Breast epithelium (tissue), 4 donors: ENCODE measurements at places on chromosomes 3 and 15. TPM values are rescaled to one million over a fixed set of nuclear protein-coding genes. Genes with fewer than 3 reads are reported as not detected.

Gene SKOR1
- total RNA-seq, result 1.1 TPM

Gene PCOLCE2
- 36.0 TPM for total RNA-seq

Gene ZBTB47
- total RNA-seq, result 18.0 TPM

Gene PRTG
- total RNA-seq, result 5.8 TPM

Gene ST6GAL1
- 28.5 TPM for total RNA-seq

Gene LDHAL6B
- total RNA-seq, result not detected

Gene CCR4
- total RNA-seq, result 0.66 TPM

Gene PHC3
- 117 TPM for total RNA-seq

Gene FSD2
- under 0.01 TPM for total RNA-seq

DNA sequence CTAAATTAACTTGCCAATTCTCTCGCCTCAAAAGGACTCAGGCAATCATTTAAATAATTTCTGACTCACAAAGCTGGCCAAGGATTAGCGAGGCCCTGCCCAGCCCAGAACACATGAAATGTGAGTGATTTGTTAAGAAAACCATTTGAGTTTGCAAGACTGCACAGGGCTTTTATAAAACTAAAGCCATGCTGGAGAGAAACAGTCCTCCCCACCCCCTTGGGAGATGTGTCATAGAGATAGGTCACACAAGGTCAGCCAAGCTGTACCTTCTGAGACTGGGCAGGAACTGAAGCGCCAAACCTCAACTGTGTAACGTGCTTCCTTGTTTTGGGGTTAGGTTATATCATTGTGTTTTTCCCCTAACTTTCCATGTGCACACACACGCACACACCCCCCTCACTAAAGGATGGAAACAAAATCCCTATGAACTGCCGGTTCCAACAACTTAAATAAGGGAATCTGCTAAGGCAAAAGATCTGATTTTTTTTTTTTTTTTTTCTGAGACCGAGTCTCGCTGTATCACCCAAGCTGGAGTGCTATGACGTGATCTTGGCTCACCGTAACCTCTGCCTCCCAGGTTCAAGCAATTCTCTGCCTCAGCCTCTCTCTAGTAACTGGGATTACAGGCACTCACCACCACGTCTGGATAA is 8.1 kb downstream of the SPATA12 start:
- DNase-seq, result no peak

GRCh38 chr15:99731336-99732123 is 1.7 kb downstream of the LYSMD4 start:
- DNase-seq, result peak; percentile 23

DNA sequence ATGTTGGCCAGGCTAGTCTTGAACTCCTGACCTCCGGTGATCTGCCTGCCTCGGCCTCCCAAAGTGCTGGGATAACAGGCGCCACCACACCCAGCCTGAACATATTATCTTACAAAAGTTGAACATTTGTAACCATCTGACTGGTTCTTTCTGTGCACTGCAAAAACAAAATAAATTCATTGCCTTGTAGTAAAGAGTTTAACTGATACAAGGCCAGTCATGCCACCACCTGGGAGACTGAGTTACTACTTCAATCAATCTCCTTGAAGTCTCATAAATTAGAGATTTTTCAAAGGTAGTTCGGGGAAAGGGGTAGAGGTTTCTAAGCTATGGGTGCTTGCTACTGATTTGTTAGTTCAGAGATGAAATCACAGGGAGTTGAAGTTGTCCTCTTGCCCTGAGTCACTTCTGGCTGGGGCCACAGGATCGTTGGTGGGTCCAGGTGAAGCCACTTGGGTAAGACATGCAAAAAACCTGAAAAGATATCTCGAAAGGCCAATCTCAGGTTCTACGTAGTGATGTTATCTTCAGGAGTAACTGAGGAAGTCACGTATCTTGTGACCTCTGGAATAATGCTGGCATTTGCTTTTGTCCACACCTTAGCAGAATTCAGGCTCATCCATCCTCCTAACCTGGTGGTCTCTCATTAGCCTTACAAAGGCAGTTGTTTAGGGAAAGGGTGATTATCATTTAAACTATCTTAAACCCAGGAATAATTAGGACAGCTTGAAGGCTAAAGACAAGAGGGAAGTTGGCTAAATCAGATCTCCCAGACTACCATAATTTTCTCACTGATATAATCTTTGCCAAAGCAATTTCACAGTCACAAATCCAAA is 33.7 kb downstream of the ZBTB11 start:
- DNase-seq, result no peak

DNA sequence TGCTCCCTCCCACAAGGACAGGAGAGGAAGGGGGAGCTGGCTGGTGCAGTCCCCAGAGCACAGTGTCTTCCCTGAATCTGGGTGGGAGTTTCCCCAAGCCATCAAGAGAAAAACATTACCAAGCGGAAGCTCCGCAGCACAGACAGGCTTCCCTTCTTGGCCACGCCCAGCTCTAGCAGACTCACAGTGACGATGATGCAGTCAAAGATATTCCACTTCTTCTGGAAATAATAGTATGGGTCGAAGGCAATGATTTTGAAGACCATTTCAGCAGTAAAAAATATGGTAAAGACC is 76.7 kb downstream of the SCN10A start:
- DNase-seq, result no peak

DNA sequence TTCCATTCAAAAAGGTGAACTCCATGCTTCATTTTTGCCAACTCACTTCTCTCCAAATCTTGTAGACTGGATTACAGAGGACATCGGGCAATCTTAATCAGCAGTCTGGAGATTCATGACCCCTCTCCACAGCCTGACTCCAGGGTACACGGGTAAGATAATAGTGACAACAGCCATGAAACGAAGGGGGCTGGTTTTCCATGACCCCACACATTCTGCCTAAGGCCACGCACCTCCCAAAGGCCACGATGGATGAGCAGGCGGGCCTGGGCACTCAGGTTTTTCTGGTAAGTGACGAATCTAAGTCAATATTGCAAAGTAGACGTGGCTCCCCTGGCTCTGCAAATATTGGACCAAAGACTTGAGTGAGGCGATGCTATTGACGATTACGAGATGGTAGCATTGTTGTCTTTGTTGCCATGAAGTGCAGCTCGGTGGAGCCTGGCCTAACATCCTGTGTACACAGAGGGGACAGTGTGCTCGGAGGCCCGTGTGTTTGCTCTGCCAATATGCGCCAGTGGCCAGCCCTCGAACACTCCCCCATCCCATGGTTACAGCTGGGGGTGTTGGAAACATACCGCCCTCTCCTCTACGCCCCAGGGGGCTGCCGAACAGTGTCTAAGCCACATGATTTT is 119.1 kb downstream of the OPA1 start:
- peak; percentile 80 for DNase-seq

DNA sequence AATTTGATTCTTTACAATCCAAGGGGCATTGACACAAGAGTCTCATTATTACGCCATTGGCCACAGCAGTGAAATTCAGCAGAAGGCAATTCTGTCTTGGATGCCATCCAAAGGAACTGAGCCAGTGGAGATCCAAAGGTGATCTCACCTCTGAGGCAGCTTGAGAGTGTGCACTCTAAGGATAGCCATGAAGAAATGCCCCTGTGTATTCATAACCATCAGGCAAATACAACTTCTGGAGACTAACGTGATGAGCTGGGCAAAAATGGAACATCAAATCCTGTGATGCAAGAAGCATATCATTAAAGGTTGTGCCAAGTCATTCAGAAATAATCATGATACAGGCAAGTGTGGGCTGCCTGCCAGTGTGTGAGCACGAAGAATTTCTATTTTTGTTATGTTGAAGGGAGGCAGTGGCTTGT is 41.4 kb downstream of the ROBO2 start:
- DNase-seq, result no peak

- DNase-seq, result no peak
These were observed 101.0 kb downstream of the ATP10A start for GRCh38 chr15:25761971-25762662.

DNA sequence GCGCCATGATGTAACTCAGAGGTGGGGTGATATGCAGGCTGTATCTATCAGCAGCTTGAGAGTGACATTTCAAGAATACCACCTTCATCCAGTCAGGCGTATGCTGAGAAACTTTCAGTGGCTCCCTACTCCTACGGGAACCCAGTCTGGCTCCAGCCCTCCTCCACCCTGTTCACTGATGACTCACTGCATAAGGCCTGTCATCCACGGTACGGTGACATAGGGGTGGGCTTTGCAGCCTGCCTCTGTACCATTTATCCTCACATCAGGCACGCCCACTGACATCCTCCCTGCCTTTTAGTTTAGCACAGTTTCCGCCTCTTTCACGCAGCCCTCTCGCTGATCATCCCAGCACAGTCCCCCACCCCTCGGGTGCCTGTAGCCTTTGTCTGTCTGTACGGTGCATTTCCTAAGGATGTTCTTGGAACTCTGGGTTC is 11.7 kb downstream of the PXYLP1 start:
- DNase-seq, result no peak

- DNase-seq, result no peak
These were observed 231.9 kb upstream of the SEMA6D start for GRCh38 chr15:47485419-47485818.

DNA sequence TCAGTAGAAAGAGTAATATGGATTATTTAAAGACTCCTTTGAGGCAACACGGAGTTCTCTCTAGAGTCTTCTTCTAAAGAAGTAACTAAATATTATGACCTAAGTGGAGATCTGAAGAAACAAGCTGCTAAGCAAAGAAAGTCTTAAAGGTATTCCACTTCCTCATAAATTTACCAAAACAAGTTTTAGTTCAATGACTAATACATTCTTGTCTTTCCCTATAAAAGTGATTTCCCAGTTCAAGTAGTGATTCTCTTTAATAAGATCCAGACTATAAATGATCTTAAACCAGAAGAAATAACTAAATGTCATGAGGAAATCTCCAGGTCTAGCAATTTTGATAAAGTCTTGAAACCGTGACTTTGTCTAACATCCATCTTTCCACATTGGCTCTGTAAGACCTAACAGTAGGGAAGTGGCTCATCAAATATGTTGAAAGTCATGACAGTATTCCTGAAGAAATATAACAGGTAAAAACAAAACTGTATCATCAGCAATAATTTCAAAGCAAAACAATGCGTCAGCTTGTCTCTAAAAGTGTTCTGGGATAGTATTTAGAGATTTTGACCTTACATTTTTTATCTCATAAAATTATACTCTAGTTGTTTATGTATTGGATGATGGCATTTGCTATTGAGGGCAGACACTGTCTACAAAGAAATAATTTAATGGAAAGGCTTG is 51.8 kb upstream of the NEDD4 start:
- DNase-seq, result no peak

DNA sequence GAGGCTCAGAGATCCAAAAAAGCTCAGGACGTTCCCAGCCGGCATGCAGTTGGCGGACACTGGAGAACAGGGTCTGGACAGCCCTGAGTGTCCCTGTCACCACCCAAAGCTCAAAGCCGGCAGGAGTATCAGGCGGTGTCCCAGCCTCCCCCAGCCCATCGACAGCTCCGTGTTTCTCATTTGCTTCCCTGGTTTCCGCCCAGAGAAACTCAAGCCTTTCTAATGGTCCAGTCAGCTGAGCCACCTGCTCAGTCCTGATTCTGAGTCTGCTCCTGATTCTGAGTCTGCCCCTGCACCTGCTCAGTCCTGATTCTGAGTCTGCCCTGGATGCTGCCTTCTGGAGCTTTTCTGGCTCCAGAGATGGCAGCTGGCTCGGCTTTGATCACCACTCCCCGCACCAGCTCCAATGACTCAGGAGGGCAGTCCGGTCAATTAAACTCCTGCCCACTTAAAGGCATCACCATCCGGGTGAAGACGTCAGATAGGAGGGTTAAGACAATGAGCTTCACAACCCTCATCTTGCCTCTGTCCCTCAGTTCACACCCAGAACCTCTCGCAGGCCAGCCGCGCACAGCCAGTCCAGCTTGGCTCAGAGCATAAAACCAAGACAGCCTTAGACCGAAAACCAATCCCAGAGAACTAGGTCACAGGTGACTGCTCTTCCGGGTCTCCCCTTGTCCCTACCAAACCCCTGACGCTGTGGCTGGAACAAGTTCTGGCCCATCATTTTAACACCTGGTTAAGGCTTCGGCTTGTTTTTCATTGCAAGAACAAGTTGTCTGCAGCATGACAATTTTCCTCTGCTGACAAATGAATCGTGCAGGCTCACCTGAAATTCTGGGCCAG is 6.8 kb downstream of the PCSK6 start:
- no peak for DNase-seq

GRCh38 chr3:127555108-127555507 is 35.4 kb downstream of the TPRA1 start:
- no peak for DNase-seq

DNA sequence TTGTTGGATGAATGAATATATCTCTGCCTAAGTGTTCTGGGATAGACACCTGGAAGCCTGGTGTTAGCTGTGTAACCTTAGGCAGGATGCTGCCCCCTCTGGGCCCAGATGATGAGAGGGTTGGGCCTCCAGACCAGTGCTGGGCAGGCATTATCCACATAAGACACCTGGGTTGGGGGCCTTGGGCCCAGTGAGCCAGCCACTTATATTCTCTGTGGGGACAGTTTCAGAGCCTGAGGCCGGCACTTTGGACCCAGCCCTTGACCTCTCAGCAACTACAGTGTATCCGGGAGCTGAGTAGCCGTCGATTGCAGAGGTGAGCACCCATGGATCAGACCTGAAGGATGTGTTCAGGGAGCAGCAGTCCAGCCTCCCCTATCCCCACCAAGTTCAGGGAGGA is 2.2 kb downstream of the HEMK1 start:
- DNase-seq, result no peak

GRCh38 chr3:129492691-129493090 is 35.7 kb upstream of the RHO start:
- no peak for DNase-seq

DNA sequence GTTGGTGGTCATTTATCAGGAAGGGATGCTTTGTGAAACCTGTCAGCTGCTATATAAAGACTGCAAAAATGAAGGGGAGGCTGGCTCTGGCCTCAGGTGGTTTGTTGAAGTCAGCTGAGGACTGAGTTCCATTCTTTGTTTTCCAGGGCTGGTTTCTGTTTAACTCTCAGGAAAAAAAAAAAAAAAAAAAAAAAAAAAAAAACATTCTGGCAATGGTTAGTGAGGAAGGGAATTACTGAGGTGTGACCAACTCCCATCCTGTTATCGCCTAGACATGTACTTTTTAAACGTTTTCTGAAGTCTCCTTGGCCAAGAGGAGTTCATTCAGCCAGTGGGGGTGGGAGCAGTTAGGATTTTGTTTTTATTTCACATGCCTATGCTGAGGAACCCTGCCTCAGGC is 316.3 kb downstream of the OXSM start:
- DNase-seq, result no peak

DNA sequence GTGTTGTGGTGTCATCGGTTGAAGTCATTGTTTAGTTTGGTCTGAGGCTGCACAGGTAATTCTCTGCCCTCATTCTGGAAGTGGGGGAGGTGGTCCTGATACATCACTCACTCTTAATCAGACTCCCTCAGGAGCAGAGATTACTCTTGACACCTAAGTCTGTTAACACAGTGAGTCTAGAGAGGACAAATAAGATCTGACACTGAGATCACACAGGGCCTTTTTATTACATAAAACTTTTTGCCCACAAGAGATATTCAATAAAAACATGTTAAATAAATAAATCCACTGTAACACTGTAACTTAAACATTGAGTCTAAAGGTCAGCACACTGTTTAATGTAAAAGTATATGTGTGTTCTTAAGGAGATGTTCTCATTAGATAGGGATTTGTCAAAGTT is 57.1 kb upstream of the MBNL1 start:
- DNase-seq, result no peak

- no peak for DNase-seq
These were observed 21.4 kb upstream of the BMF start for GRCh38 chr15:40130118-40130517.
